ENCODE measurements at places on chromosomes 7 and 10.

- no peak for DNase-seq
Observed at GRCh38 chr10:58081353-58081752, 186.3 kb downstream of the IPMK start.

GRCh38 chr7:19958309-19958896, 185.0 kb upstream of the TMEM196 start:
- no peak for DNase-seq

DNA sequence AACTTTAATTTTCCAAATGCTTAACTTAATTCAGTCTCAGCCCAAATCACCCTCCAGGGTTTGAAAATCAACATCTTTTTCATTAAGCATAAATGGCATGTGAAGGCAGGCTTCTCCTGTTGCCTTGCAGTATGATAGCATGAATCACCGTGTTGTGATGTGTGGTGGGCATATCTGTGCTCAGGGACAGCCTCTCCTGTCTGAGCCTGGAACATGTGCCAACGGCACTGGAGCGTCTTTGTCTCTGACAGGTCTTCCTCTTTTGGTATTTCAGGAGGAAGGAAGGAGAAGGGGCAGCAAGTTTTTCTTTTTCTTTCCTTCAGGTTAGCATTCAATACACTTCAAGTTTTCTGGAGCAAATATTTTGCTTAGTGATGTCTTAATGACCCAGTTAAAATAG, 57.6 kb downstream of the LRGUK start:
- no peak for DNase-seq

DNA sequence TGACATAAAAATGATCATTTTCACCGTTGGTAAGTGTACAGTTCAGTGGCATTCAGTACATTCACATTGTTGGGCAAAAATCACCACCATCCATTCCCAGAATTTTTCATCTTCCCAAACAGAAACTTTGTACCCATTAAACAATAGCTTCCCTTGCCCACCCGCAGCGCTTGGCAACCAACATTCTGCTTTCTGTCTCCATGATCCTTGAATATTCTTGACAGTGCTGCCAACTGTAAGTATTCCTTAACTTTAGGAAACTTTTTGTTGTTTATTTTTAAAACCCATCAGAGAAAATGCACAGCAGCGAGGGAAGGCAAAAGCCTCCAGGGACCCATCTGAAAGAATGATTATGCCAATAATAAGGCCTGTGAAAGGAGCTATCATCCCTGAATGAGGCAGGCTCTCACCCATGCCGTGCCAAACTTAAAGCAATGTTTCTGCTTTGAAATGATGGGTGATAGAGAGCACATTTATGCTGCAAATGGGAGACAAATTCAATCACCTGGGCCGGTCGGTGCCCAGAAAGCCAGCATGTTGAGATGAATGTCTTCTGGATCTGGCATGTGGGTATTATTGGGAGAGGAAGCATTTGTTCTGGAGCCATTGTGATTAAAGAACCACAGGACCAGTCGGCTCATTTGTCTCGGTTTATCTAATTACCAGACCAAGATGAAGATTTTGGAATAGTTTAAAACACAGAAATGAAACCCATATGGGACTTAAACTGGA, 202.1 kb upstream of the NPVF start:
- DNase-seq = no peak

- no peak for DNase-seq
Observed at GRCh38 chr7:121498816-121499215, 102.7 kb upstream of the FAM3C start.

- no peak for DNase-seq
Observed at GRCh38 chr10:88471899-88472298, 111.2 kb downstream of the RNLS start.

DNA sequence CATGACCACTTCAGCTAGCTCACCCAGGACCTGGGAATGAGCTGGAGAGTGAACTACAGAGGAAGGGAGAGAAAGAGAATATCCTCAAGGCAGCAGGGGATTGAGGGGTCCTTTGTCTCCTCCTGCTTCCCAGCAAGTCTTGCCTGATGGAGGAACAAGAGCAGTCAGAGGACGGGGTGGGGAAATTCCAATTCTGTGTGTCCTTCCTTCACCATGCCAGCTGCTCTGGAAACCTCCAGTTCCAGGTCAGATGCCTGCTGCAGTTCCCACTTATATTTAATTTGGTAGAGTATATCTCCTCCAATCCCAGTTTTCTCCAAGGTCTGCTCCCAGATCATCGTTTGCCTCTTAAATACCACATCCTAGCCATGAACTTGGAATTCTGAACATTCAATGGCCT, 21.4 kb upstream of the LEP start:
- no peak for DNase-seq

DNA sequence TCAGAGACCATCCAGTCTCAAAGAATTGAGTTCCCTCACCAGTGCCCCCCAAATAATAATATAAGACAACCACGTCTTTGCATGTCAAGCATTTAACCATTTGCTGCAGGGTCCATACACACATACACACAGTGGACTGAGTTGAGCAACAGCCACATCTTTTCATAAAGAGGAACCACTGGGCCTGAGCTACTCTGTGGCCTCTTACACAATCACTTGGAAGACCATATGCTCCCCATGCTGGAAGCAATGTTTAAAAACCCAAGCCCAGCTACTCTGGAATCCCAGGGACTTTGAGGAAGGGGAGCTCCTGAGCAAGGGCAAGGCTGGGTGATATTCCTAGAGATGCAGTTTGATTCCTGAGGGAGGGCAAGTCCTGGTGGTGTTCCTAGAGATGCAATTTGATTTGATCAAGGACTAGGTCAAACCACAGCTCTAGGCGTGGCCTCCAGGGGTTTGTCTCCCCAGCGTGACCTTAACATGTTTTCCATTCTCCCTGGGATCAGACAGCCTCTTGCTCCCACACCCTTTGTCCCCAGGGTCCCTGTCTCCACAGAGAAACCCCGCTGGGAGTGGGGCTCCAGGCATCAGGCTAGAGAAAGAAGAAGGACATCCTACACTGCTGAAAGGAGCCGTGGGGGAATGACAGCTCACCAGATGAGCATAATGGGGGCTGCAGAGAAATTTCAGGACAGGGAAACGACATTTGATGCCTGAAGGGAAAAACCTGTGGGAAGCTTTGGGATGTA, 376.2 kb upstream of the MGMT start:
- DNase-seq = no peak

DNA sequence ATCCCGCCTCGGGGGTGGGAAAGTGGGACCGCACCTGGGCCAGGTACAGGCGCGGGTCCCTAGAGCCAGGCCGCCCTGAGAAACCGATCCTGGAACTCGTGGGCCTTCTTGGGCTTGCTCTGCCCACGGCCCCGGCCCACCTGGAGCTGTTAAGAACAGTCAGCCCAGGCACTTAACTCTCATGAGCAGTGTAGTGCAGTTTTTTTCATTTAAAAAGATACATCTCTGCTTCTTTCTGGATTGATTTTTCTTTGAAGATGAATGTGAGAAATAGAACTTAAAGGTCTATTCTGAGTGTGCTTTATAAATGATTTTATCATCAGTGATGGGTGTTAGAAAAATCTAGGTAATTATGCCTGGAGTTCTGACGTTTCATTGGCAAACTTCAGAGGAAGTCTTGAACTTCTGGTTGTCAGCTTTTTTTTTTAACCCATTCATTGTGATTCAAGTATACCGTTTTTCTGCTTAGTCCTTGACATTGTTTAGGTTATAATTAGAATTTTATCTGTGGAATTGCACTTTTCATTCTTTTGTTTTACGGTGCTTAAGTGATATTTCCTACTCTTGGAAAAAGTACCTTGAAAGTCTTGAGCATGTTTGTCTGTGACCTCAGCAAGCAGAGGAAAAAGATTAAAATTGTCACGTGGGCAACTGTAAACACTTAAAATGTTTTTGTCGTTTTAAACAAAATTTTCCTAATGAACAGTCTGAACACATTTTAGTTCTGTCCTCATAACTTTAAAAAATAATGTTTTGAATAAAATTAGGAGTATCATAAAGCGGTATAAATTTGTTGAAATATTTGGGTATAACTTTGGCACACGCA, 906 bp downstream of the CDK1 start:
- no peak for DNase-seq

- no peak for DNase-seq
Observed at GRCh38 chr10:20662742-20663141, 234.4 kb downstream of the NEBL start.

DNA sequence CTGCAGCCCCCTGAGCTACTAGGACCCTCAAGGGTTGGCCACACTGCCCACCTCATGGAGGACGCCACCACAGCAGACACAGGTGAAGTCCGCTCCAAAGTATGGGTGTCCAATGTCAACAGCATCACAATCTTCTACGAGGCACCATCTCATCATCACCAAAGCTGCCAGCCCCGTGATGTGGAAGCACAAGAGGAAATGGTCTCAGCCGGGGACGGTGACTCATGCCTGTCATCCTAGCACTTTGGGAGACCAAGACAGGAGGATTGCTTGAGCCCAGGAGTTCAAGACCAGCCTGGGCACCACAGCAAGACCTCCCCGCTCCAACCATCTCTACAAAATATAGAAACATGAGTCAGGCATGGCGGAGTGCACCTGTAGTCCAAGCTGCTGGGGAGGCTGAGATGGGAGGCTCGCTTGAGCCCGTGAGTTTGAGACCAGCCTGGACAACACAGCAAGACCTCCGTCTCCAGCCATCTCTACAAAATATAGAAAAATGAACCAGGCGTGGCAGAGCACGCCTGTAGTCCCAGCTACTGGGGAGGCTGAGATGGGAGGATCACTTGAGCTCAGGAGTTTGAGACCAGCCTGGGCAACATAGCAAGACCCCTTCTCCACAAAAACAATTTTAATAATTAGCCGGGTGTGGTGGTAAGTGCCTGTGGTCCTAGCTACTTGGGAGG, 48.8 kb upstream of the MYL10 start:
- no peak for DNase-seq

DNA sequence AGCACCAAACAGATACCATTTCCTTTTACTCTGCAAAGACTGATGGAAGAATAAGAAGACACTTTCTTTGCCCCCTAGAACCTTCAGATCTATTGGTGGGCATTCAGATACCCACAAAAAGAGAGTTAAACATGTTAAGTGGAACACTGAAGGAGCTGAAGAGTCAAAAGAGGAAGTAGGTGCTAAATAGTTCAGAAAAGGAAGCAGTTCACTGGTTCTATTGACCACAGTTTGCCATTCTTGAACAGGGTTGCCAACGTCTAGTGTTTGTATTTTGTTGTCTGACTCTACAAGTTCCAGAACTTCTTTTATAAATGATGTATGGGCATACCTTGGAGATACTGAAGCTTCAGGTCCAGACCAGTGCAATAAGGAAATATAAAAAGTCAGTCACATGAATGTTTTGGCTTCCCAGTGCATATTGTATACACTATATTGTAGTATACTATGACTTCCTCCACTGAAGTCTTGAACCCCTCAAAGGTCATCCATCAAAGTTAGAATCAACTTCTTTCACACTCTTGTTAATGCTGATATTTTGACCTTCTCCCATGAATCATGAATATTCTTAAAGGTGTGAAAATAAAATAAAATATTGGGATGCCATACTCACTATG, 47.5 kb upstream of the AGR3 start:
- no peak for DNase-seq

DNA sequence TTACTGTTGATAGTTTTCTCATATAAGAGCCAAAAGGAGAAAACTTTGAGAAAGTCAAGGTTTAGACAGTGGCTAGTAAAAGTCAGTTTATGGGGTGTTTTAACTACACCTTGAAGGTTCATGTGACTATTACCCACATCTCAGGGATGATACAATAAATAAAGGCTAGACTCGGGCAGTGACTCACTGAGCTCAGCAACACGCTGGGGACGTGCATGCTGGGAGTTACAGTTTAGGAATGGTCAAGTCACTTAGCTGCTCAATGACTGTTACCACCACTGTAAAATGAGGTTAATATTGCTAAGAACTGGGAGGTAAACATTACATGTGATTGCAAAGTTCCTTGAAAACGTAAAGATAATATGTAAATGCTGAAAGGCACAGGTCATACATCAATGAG, 1254.4 kb upstream of the PHF14 start:
- DNase-seq = no peak

DNA sequence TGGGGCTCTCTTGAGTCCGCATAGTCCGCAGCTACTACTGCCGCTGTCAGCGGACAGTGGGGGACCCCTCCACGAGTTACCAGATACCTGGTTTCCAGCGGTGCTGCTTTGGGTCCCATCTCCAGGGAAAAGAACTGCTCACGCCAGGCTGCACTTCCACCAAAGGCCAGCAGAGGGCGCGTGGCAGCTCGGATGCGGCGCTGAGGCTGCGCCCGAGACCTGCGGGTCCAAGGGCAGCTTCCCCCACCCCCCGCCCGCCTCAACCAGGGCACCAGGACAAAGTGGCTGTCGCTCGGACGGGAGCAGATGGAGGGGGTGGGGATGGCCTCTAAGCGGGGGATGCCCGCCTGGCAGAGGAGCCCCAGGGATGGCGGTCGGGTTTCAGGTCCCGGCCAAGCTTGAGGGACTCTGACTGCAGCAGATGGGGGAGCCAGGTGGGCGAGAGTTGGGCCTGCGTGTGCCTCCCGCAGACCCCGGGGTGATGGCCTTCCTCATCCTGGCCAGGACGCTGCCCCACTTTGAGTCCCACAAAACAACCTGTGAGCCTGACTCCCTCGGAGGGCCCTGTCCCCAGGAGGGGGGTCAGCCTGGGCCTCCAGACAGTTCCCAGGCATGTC, 23.8 kb upstream of the ZNF735 start:
- no peak for DNase-seq

All from hepatic stellate cell (primary cell).